ENCODE measurements at places on chromosomes 16 and 17.

GRCh38 chr17:59830846-59831486 is 61.8 kb downstream of the TUBD1 start:
- no peak for DNase-seq

DNA sequence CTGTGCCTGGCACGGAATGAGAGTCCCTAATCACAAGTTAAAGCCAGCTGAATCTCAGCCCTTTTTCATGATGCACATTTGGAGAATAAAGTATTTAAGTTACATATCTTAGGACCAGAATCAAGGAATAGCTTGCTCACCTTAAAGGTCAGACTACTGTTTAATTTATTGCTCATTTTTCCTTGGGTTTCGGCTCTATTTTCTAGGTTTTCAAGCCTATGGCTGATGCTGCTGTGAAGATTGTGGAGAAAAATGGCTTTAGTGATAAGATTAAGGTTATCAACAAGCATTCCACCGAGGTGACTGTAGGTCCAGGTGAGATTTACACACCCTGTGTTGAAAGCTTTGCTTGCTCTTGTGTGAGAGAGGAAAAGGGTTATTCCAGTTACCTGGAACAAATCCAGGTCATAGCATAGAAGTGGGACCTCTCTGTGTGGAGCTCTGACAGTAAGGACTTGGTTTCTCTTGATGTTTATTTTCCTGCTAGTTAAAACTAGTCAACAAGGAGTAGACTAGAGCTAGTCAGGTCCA is 18.1 kb downstream of the PRMT7 start:
- no peak for DNase-seq

GRCh38 chr16:79628501-79628975 is 28.0 kb upstream of the MAF start:
- no peak for DNase-seq

DNA sequence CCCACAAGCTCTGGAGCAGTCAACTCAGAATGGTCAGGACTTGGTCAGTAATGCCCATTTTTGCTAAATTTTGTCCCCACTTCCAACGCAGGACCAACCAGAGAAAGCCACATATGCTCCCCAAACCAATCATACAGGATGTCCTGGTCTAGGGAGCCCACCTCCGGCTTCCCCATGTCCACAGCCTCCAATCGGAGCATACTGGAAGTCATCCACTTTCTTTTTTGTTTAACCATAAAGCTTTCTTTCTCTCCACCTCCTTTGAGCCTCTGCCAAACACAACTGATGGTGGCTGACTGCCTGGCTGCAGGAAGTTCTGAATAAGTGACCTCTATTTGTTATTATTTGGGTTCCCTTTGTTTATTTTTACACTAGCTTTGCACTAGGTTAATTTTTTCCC is 549.1 kb downstream of the WWOX start:
- no peak for DNase-seq

DNA sequence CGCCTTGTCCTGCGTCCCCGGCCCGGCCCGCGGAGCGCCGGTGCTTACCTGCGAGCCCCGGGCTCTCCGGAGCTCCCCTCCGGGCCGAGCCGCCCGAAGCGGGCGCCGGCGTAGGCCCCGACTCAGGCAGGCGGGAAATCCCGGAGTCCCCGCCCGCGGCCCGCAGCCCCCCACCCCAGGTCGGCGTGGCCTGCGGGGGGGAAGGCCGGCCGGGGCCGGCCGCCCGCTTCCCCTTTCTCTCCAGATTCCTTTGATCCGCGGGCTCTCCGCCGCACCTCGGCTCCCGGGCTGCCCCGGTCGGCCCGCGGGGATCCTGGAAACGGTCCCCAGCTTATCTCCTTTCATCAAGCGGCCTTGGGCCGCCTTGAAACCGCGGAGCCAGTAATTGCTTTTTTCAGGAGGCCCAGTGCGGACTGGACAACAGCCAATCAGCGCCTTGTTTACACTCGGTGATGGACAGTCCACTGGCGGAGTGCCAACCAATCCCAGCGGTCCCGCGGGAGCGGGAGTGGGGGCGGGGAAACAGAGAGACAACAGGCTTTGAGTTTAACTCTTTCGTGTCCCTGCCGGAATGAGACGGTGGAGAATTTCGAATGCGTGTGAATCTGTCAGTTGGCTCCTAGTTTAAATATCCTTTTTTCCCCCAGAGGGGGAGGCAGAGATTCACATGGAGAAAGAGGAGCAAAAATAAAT is 1.4 kb upstream of the BAHCC1 start:
- peak; percentile 100 for DNase-seq

DNA sequence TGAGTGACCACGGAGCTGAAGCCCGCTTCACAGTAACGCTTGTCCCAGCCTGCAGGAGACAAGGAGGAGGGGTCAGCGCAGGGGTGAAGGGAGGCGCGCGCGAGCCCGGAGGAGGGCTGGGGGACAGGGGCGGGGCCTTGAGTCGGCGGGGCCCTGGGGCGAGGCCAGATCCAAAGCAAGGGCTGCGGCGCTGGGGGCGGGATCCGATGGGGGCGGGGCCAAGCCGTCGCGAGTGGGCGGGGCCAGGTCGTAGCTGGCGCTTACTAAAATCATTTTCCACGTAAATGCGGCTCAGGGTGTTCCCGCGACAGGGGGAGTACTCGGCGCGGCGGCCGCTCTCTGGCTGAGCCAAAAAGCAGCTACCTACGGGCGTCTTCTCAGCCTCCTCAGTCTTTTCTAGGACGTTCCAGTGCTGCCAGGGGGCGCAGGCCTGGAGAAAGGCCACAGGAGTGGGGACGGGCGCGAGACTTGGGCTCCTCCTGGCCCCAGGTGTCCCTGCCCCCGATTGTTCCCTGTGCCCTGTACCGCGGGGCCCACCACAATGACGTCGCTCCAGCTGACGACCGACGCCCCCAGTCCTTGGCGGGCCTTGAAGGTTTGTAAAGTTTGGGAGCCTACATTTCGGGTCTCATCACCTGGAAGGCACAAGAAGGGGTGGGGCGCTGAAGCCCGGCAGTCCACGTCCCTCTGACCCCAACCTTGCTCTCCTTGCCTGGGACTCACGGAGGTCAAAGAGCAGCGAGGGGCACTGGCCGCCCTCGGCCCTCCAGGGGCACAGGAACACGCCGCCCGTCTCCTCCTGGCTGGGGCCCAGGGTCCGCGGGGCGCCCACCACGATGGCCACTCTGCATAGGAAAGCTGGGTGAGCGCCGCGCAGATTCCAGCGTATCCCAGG is 3.9 kb downstream of the ITGA2B start:
- peak; percentile 87 for DNase-seq

DNA sequence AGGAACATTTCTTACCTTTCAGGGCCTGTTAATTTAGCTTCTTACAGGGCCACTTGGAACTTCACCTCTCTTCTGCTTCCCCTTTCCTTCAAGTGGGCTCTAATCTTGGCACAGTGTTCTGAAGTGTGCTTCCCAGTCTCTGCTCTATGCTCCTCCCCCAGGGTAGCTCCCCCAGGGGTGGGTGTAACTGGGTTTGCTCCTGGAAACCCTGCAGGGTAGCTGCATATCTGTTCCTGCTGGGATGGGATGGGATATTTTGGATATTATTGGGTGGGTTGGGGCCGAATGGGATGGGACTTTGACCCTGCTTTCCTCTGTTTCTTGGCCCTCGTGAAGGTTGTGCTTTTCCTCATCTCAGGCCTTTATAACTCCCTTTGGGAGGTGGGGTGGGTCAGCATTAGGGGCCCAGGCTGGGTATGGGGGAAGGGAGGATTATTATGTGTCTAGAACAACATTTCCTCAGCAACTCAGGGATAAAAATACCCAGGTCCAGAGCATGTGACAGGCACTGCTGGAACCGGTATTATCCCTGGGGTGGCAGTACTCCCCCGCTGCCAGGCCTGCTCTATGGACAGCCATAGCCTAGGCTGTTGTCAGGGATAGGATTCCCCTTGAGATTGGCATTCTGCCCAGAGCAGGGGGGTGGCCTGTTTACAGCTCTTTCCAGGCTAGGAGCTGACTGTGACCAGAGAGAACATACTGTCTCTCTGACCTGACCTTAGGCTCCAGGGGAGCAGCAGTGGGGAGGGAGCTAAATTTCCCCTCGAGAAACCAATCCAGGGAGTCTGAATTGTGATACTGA is 5.0 kb downstream of the NFE2L1 start:
- peak; percentile 34 for DNase-seq

GRCh38 chr16:11649276-11649675 is 19.0 kb upstream of the SNN start:
- no peak for DNase-seq

DNA sequence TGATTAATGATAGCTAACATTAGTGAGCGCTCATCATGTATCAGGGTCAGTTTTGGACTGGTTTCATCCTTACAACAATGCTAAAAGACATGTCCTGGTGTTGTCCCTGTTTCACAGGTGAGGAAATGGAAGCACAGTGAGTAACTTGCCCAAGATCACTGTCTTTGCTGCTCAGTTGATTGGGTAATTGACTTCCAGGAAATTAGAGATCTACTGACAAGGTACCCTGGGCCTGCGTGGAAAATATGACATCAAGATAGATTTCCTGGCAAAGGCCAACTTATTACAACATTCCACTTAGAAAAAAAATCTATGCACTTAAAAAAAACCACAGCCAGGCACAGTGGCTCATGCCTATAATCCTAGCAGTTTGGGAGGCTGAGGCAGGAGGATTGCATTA is 96.3 kb downstream of the CYLD start:
- no peak for DNase-seq

DNA sequence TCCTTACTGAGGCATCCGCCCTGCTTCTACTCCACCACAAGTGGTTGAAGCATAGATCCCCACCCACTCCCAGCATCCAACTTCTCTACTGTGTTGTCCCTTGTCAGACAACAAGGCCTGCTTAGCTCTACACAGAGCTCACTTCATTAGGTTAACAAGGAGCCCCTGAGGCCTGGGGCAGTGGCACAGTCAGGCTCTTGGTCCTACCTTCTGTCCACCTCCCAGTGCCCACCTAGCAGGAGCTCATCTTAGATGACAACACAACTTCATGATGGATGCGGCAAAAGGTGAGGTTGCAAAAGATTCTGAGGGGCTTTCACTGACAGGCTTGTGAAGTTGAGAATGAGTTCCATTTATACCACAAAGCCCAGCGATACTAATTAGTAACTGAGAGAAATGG is 432.0 kb upstream of the CDH5 start:
- no peak for DNase-seq

GRCh38 chr16:50742576-50743200 is 802 bp downstream of the CYLD start:
- peak; percentile 48 for DNase-seq

Measured in glutamatergic neuron (in vitro differentiated cells).